Keratinocyte (primary cell): ENCODE measurements at places on chromosomes 5 and 9.

DNA sequence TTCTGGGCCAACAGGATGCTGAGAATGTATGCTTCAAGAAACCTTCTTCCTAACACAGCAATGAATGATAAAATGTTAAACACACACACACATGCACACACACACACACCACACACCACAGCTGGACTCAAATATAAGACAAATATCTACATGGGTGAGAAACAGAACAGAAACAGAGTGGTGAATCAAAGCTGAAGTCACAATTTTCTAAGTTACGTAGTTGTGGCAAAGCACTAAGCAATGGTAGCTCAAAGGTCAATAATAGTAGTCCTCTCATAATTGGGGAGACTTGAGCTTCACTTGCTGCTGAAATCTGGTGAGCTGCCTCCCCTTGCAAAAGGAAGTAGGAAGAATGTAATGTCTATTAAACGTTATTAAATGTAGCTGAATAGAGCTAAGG is 33.7 kb upstream of the ITGA1 start:
- no peaks in the 10 kb centered on the region for H3K4me1 ChIP-seq
- H3K36me3 ChIP-seq: no peaks in the 10 kb centered on the region
- no peaks in the 10 kb centered on the region for H3K27me3 ChIP-seq
- H3K4me3 ChIP-seq: no peak overlapping the region
- DNase-seq: no peak

GRCh38 chr5:73387601-73388305 is 60.8 kb downstream of the FOXD1 start:
- peaks cover 6% of the 10 kb centered on the region for H3K4me1 ChIP-seq
- no peak overlapping the region for H3K4me3 ChIP-seq
- no peaks in the 10 kb centered on the region for H3K27me3 ChIP-seq
- no peak for DNase-seq
- no peaks in the 10 kb centered on the region for H3K36me3 ChIP-seq

DNA sequence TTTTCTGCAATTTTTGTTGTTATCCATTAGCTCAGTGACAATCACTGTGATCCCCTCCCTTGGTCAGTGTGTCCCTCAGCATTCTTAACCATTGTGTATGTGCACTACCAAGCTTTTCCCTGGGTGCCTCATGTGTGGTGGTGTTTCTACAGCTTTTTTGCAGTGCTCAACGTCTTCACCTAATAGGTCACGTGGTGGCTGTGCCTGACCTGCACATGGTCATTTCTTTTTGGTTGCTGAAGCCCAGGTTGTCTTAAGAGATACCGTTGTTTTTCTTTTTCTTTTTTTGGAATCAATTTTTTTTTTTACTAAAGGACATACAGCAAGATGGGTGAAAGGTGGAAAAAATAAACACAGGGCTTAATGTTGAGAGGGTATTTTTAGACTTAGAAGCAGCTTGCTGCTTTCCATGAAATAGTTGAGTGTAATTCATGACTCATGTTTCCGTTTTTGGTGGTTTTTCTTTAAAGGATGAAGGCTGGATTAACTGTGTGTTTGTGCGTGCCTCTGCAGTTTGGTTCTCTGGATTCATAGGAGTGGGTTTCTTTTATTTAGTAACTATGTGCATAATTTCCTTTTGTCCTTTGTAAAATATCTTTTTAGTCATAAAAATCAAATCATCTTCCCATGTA is 22.2 kb downstream of the SH3GL2 start:
- no peaks in the 10 kb centered on the region for H3K27me3 ChIP-seq
- H3K27ac ChIP-seq: no peak overlapping the region
- H3K36me3 ChIP-seq: no peaks in the 10 kb centered on the region
- H3K4me1 ChIP-seq: no peaks in the 10 kb centered on the region
- no peak for DNase-seq
- H3K4me3 ChIP-seq: no peak overlapping the region

DNA sequence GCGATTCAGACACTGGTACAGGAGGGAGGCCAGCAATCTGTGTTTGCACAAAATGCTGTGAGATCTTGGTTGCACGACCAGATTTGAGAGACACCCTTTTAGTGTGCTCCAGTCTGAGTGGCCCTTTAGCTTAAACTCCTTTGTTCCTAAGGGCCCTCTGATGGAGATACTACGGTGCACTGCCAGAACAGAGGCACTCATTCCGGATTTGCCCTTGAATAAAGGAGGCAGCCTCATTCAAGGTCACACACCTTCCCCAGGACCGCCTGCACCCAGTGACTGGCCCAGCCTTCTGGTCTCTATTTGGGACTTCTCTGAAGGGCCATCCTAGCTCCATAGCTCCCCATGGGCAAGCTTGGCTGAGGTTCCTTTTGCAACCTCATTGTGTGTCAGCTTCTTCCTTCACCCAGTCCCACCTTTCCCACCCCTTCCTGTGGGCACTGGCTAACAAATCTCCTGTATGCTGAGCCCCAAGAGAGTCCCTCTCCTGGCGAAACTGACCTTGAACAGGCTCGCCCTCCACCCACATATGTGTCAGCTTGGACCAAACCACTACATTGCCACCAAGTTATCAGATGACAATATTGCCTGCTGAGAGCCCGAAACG is 191.7 kb downstream of the GABBR2 start:
- H3K36me3 ChIP-seq: no peaks in the 10 kb centered on the region
- DNase-seq: no peak
- no peak overlapping the region for H3K4me3 ChIP-seq
- H3K27ac ChIP-seq: no peak overlapping the region

- H3K27ac ChIP-seq: no peak overlapping the region
- no peak overlapping the region for H3K4me3 ChIP-seq
- H3K36me3 ChIP-seq: no peaks in the 10 kb centered on the region
- no peak for DNase-seq
Observed at GRCh38 chr5:350355-350754, 28.8 kb downstream of the AHRR start.

GRCh38 chr9:134396258-134396742 is 70.0 kb downstream of the RXRA start:
- peaks cover 7% of the 10 kb centered on the region for H3K36me3 ChIP-seq
- H3K4me3 ChIP-seq: no peak overlapping the region
- H3K27me3 ChIP-seq: no peaks in the 10 kb centered on the region

GRCh38 chr5:179227229-179227579 is 118.1 kb downstream of the ADAMTS2 start:
- H3K4me3 ChIP-seq: no peak overlapping the region
- DNase-seq: no peak
- no peaks in the 10 kb centered on the region for H3K4me1 ChIP-seq
